ENCODE measurements at places on chromosomes 2 and 18.

DNA sequence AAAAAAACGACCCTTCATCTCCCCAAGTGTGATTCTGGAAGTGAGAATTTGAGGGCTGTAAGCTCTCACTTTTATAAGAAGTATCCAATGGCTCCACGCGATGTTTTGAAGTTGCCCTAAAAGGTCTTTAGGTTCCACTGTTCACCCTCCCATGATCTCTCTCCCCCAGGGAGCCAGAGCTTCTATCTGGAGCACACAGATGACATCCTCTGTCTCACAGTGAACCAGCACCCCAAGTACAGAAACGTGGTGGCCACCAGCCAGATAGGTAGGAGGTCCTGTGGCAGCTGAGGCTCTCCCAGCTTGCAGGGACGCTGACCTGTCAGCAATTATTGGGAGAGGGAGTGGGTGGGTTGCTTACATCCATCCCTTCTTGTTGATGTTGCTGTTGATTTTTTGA lies 97.8 kb downstream of the RTN4 start:
- no peak for DNase-seq

DNA sequence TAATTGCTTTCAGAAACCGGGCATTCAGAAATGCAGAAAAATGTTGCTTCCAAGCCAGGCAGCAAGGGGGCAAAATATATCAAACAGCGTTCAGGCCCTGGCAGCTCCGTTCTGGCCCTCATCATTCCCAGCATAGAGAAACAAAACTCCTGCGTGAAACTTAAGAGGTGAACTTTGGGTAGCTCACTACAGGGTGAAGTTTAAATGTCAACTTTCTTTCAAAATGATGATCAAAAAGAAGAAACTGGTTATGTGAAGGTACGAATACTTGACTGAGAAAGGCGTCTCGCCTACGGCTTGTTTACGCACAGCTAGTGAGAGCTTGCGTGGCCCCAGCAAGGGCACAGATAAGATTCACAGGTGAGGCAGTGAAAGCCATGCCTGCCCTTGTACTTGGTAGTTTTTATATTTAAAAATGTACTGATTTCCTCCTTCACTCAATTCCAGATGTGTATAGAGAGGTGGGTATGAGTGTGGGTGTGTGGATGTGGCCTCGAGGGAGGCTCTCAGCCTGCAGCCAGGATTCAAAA lies 127.5 kb downstream of the NFATC1 start:
- DNase-seq, result no peak

GRCh38 chr18:22211657-22212056 lies 42.3 kb downstream of the GATA6 start:
- no peak for DNase-seq

DNA sequence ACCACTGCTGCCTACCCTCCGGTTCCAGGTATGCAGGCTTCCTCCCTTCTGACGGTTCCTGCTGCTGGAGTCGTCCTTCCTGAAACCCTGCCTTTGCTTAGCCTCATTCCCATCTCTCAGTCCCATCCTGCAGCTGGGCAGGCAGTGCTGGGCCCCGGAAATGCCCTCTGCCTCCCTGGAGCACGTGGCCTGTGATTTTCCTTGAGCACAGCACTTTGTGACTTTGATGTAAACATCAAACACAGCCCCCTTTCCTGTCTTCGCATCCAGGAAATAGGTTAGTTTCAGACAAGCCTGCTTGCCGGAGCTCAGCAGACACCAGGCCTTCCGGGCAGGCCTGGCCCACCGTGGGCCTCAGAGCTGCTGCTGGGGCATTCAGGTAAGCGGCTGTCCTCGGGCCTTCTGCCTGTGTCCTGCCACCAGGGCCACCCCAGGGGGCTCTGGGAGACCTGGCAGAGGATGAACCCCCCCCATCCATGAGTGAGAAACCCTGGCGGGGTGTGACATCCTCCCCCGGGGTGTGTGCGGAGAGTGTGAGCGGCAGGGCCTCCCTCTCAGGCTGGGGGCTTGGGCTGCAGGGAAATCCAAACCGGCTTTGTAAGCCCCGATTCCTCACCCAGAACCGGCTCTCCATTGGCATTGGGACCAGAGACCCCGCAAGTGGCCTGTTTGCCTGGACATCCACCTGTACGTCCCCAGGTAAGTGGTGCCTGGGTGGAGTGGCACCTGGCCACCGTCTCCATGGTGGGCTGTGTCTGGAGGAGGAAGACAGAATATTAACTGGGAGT lies at the start of gene ZAP70:
Gene ZAP70 (plus strand): TSS at position 281 of the 788 bp plus-strand sequence. CDS start 10,461 bp downstream, outside the sequence.
- DNase-seq, result peak; percentile 39

- no peak for DNase-seq
These were observed 7.8 kb upstream of the TMEM37 start for GRCh38 chr2:119423811-119424210.

DNA sequence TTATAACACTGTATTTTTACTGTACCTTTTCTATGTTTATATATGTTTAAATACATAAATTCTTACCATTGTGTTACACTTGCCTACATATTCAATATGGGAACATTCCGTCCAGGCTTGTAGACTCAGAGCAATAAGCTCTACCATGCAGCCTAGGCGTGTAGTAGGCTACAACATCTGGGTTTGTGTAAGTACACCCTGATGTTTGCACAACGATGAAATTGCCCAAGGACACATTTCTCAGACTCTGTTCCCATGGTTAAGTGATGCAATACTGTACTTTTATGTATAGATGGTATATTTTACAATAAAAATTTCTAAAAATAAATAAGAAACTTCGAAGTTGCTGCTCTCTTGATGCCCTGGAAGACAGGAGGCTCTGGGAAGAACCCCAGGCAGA lies 38.4 kb downstream of the YPEL5 start:
- DNase-seq, result no peak

- DNase-seq, result no peak
These were observed 266.4 kb downstream of the ANAPC1 start for GRCh38 chr2:111617299-111618225.

- no peak for DNase-seq
These were observed 16.9 kb upstream of the VPS54 start for GRCh38 chr2:64036034-64036705.

- no peak for DNase-seq
These were observed 31.4 kb downstream of the ANO7 start for GRCh38 chr2:241219856-241220356.

- DNase-seq, result no peak
These were observed 187.3 kb downstream of the PID1 start for GRCh38 chr2:229083606-229084340.

DNA sequence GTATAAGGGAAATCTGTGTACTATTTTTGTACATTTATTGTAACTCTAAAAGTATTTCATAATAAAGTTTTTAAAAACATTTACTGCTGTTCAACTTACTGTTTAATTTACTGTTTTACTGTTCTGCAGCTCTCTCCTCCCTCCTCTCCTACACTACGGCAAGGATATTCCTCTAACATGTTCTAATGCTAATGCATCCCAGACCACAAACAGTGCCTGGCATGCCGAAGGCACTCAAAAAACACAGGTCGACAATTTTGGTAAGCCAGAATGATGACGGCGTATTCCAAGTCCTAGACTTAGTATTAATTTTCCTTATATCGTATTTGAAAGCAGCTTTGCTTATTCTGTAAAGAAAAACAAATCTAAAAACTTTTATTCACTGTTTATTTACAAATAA lies 13.3 kb downstream of the MGAT4A start:
- no peak for DNase-seq

GRCh38 chr2:19759880-19760279 lies 141.9 kb downstream of the TTC32 start:
- DNase-seq, result no peak

- DNase-seq, result no peak
These were observed 631.5 kb downstream of the SUCLG1 start for GRCh38 chr2:83827618-83828017.

- no peak for DNase-seq
These were observed 8.2 kb downstream of the PER2 start for GRCh38 chr2:238280083-238280825.

- DNase-seq, result no peak
These were observed 78.9 kb downstream of the TRIM43 start for GRCh38 chr2:95670686-95671085.

GRCh38 chr2:58387701-58388100 lies 146.6 kb upstream of the FANCL start:
- DNase-seq, result no peak

- no peak for DNase-seq
These were observed 214.5 kb upstream of the SLC8A1 start for GRCh38 chr2:40666398-40666797.

GRCh38 chr18:24197412-24197811 lies 58.5 kb downstream of the CABYR start:
- no peak for DNase-seq

DNA sequence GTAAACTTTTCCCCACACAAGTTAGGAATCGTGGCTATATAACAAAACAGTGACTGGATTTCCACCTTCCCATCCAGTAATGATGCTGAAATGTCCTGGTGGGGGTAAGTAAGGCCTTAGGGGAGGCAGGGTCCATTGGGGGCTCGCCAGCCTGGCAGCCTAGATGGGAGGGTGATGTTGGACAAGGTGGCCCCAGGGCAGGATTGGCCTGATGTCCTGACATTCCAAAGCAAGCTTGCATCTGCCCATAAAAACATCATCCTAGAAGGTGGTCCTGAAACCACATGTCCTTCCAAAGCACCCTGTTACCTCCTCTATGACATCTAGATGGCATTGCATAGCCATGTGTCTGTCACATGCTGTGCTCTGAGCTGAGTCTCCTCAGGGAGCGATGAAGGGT lies 54.1 kb upstream of the RAB6C start:
- no peak for DNase-seq

GRCh38 chr2:137865954-137866540 lies 98.2 kb upstream of the HNMT start:
- DNase-seq, result peak; percentile 21

DNA sequence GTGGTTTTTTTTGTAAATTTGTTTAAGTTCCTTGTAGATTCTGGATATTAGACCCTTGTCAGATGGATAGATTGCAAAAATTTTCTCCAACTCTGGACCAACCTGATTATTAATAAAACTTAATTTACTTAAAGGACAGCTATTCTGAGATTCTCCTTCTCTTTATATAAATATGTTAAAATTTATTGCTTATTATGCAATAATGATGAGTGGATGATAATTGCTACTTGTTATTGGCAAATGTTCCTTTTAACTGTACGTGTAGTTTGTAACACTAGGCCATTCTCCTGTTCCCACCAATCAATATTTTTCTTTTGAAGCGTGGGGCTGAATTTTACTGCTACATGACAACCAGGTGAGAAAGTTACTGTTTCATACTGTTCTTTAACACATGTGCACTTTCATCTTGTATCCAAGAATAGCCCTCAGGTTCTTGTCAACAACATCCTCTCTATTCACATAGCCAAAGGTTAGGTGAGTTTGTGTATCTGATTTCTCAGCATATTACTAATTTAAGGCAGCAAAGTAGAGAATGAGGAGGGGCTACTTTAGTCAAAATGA lies 16.6 kb upstream of the STK17B start:
- no peak for DNase-seq

GRCh38 chr18:32915516-32915915 lies 142.7 kb upstream of the KLHL14 start:
- no peak for DNase-seq

DNA sequence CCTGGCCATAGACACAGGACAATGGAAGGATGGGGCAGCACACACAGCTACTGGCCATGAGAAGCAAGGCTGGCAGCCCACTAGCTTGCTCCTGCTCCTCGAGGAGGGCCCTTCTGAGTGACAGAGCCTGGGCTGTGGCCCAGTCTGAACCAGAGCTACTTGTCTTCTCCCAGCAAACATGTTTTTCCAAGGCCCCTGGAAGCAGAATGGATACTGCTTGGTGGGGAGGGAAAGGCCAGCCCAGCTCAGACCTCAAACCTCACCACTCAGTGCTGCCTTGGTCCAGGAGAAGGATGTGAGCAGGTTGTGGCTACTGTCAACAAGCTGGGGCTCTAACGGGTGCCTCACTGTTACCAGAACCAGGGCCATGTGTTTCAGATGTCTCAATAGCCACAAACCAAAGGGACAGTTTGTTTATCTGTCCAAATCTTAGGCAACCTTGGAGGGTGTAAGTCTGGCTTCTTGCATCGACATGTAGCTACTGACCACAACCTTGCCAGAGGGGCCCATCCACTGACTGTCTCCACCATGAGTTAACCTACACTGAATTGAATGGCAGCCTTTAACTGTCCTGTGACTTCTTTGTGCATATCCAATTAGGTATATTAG lies 98.6 kb downstream of the TGFA start:
- DNase-seq, result no peak

DNA sequence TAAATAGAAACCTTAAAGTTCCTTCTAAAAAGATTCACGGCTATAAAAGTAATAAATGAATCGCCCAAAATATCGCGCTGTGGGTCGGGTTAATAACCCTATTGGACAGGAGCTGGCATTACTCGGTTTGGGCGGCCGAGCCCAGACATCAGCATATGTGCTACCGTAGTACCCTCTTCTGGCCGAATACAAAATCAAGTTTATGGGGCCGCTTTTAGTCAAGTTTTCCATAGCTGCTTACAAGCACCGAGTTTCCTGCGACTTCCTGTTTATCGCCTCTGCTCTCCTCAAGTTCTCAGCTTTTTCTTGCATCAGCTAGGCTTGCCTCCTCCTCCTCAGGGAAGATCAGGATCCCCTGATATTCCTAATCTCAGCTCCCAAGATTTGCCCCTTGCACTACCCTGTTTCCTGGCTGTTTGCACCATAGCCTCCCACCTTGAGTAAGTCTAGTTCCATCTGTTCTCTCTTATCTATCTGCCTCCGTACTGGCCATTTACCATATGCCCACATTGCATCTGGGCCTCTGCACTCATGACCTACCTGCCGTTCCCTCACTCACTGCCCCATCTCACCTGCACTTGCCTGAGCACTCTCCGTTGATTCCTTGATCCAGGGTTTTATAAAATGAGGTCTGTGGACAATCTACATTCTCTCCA lies 56.1 kb downstream of the SLC35F5 start:
- peak; percentile 16 for DNase-seq

DNA sequence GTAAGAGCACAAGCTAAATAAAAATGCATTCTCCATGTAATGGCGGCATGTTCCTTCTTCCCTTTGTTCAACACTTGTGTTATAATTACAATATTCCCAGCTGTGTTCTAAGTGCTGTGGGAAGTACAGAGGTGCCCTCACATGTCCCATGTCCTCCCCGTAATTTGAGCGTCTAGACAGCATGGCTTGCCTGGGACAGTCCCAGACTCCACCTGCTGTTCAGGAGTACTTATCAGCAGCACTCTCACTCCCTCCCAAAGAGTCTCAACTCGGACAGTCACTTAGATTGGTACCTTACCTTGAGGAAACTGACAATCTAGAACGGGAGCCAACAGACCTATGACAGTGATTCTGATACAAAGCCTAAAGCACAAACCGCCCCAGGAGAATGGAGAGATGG lies 370.5 kb downstream of the EIPR1 start:
- DNase-seq, result no peak

GRCh38 chr2:16478434-16479210 lies 187.0 kb downstream of the CYRIA start:
- no peak for DNase-seq

GRCh38 chr18:62878305-62878704 lies 163.0 kb downstream of the PHLPP1 start:
- no peak for DNase-seq

- no peak for DNase-seq
These were observed 125.8 kb downstream of the NETO1 start for GRCh38 chr18:72742002-72742401.
